ENCODE measurements at places on chromosomes 12 and 14. TPM values are rescaled to one million over a fixed set of nuclear protein-coding genes. Genes with fewer than 3 reads are reported as not detected.

GRCh38 chr12:121581686-121582429, 1.0 kb upstream of the KDM2B start:
- H3K36me3 ChIP-seq, result no peaks in the 10 kb centered on the region
- peaks cover 4% of the 10 kb centered on the region for H3K27me3 ChIP-seq
- peak overlapping the region; percentile 92 for H3K27ac ChIP-seq
- peaks cover 37% of the 10 kb centered on the region for H3K4me1 ChIP-seq
- H3K4me3 ChIP-seq, result peak overlapping the region; percentile 92
- peak; percentile 33 for DNase-seq

- no peaks in the 10 kb centered on the region for H3K36me3 ChIP-seq
- H3K4me3 ChIP-seq, result no peak overlapping the region
- no peaks in the 10 kb centered on the region for H3K27me3 ChIP-seq
- no peak for DNase-seq
Observed at GRCh38 chr14:84288781-84289180, 1241.2 kb upstream of the FLRT2 start.

DNA sequence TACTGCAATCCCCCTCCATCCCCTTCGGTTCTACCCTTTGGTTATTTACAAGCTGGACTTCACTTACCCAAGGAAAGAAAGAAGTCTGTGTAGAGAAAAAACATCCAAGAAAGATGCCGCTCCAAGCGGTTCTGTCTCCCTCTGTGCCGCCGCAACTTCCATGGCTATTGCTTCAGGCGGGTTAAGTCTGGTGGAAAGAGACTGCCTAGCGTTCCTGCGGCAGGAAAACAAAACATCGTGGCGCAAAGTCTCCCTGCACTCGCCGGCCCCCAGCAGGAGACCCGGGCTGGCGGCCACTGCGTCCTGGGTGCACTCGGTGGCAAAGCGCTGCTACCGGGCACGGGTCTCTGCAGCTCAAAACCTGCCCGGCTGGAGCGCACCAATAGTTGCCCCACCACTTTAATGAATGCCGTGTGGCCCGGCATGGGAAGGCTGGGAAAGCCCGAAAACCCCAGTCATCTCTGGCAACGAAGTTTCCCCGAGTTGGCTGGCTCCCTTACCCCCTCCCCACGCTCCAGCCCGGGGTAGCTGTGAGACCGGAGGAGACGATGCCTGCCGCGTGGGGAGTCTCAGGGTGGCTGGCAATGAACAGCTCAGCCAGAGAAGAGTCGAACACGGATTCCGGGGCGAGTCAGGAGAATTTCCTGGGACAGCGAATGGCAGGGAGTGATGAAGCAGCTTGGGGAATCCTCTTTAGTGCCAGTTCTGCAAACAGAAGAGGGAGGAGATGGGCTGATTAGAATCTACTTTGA, 3.5 kb upstream of the KCNK10 start:
- no peaks in the 10 kb centered on the region for H3K36me3 ChIP-seq
- no peak for DNase-seq
- H3K4me3 ChIP-seq, result no peak overlapping the region
- no peaks in the 10 kb centered on the region for H3K4me1 ChIP-seq

- no peak overlapping the region for H3K4me3 ChIP-seq
- H3K27me3 ChIP-seq, result no peaks in the 10 kb centered on the region
- no peak for DNase-seq
- H3K4me1 ChIP-seq, result no peaks in the 10 kb centered on the region
- no peaks in the 10 kb centered on the region for H3K36me3 ChIP-seq
Observed at GRCh38 chr14:100525615-100526014, 61.6 kb downstream of the BEGAIN start.

GRCh38 chr14:90649083-90649482, 167.1 kb downstream of the TTC7B start:
- H3K27me3 ChIP-seq, result 0 out of 2 replicates have a peak, but pooled peaks cover 3% of the 10 kb centered on the region
- no peak overlapping the region for H3K4me3 ChIP-seq
- H3K36me3 ChIP-seq, result peaks cover 8% of the 10 kb centered on the region
- no peak for DNase-seq

- H3K27ac ChIP-seq, result no peak overlapping the region
- peaks cover 3% of the 10 kb centered on the region for H3K27me3 ChIP-seq
- no peak for DNase-seq
Observed at GRCh38 chr12:52014567-52015530, 8.1 kb downstream of the TAMALIN start.

GRCh38 chr12:127179176-127179575, 1087.8 kb upstream of the TMEM132C start:
- no peak overlapping the region for H3K27ac ChIP-seq
- H3K27me3 ChIP-seq, result peaks cover 1% of the 10 kb centered on the region
- H3K36me3 ChIP-seq, result peaks cover 19% of the 10 kb centered on the region
- DNase-seq, result no peak
- peaks cover 12% of the 10 kb centered on the region for H3K4me1 ChIP-seq
- no peak overlapping the region for H3K4me3 ChIP-seq

- H3K36me3 ChIP-seq, result no peaks in the 10 kb centered on the region
- peak overlapping the region; percentile 75 for H3K27ac ChIP-seq
- peak overlapping the region; percentile 57 for H3K4me3 ChIP-seq
- DNase-seq, result no peak
- peaks cover 1% of the 10 kb centered on the region for H3K27me3 ChIP-seq
Observed at GRCh38 chr12:124726596-124727263, 136.9 kb downstream of the SCARB1 start.

The RNF10 gene
- 169 TPM for total RNA-seq

The ERG28 gene
- 15.4 TPM for total RNA-seq

The FSCB gene
- not detected for total RNA-seq

The KRT6A gene
- not detected for total RNA-seq

Data from HFFc6 (cell line).